ENCODE measurements at places on chromosomes 13 and 19. TPM values are rescaled to one million over a fixed set of nuclear protein-coding genes. Genes with fewer than 3 reads are reported as not detected.

Gene RGL3
- not detected for total RNA-seq

Gene CA11
- 103 TPM for total RNA-seq

Gene CYP2A6
- total RNA-seq: not detected

Gene RNF225
- not detected for total RNA-seq

Gene ZFP36
- 1.9 TPM for total RNA-seq

Gene IRGC
- not detected for total RNA-seq

Gene EEF2
- 3,263 TPM for total RNA-seq

Gene ZIK1
- not detected for total RNA-seq

Gene SPATA13
- total RNA-seq: 0.68 TPM

Gene DIRAS1
- total RNA-seq: 13.5 TPM

Gene TSKS
- 0.49 TPM for total RNA-seq

Gene OSCAR
- total RNA-seq: 1.7 TPM

Gene BEST2
- total RNA-seq: not detected

Gene ZNF99
- total RNA-seq: not detected

Gene SLC10A2
- total RNA-seq: not detected

Gene ZNF429
- 11.8 TPM for total RNA-seq
